ENCODE measurements at places on chromosomes 6 and 20.
A peak's percentile ranks its signal among the peaks of the same experiment; 100 is the strongest.

GRCh38 chr6:89597988-89598387 lies 40.6 kb downstream of the LYRM2 start:
- no peak for DNase-seq

DNA sequence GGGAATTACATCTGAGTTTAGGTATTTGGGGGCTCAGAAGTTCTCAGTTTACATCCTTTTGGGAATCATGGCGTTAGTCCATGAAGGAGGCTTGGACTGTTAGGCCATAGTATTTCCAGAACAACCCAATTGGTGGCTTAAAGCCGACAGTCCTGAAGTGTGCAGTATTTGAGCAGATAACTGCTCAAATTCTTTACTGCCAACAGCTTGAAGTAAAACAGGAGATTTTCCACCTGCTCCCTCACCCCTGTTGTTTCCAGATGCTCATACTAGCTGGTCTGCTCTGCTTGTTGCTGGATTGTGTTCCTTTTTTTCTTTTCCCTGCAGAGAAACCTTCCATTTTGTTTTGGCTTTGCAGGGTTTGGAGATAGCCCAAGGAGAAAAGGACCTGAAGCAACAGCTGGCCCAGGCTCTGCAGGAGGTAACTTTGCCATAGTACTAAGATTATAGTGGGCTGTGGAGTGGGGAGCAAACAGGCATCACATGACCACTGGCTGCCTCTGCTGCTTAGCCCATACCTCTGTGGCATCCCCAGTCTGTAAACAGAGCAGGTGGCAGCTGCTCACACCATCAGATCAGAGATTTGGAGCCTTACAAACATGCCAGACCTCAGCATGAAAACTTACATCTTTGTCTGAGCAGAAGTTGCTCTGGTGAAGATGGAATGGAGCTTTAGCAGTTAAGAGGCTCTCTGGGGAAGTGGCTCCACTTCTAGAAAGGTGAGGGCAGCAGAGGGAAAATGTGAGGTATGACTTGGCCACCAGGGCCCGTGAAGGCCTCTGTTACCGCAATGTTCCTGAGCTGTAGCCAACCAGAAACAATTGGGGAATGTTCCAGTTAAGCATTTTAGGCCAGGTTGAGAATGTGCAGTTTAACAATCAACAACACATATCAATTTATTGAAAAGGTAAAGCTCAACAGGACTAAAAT lies 17.6 kb downstream of the RNF8 start:
- DNase-seq = no peak

DNA sequence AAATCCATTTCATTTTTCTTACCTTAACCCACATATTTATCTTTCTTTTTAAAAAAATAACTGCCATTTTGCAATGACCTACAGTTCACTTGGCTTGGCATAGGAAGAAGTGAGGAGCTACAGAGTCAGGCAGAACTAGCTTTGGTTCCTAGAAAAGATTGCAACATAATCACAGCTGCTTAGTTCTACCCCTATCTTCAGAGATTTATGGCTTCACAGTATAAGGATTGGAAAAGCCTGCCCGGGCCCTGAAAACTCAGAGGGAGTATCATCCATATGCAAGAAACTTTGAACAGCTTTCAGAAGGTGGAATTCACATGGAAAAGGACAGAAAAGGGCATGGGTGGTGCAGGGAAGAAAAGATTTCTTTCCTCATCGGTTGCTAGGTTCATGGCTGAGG lies 774.3 kb upstream of the CHD6 start:
- DNase-seq = no peak

DNA sequence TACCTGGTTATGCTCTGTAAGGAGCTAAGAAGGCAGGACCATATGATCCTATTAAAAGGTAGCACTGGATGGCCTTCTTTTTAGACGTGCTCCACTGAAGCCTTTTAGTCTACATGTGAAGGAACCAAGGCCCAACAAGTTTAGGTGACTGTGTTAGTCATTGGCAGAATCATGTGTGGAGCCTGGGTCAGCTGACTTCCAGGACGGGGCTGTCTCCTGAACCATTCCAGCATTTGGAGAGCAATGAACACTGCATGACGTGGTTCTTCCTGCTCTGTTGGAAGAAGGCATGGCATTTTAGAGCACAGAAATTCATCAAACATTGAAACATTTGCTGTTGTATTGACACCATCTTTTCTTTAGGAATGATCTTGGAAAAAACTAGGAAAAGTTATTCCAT lies 87.8 kb upstream of the TIAM2 start:
- DNase-seq = no peak

DNA sequence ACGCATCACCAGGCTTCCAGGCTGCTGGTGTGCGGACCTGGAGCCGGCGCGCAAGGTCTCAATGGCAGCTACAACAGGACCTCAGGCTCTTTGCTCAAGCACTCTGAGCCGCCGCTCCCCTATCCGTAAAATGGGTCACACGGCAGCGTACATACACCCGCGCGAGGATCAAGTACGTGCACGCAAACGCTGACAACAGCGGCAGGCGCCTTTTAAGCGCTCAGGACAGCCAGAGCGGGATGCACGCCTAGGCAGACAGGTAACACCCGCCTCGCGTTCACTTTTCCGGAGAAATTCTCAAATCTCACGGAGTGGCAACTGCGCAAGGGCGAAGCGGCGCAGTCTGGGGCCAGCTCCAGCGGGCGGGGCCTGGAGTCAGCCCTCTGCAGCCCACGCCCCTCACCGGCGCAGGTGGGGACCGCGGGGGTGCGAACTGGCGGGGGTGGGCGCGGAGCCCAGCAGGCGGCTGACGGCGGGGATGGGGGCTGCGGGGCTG lies 535 bp downstream of the EXOC2 start:
- peak; percentile 70 for DNase-seq

DNA sequence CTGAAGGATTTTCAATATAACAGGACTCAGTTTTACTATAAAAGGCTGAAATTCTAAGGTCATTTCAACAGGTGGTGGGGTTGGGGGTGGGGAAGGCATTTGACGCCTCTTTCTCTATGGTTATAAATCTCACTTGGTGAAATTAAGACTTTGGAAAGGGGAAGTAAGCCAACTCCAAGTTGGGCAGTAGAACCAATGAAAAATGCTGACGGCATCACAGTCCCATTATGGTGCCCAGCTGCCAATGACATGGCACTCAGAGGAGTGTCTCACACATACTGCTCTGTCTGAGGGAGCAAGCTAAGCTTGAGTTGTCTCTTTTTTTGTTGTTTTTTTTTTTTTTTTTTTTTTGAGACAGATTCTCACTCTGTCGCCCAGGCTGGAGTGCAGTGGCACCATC lies 4.7 kb downstream of the SLC16A10 start:
- DNase-seq = no peak

DNA sequence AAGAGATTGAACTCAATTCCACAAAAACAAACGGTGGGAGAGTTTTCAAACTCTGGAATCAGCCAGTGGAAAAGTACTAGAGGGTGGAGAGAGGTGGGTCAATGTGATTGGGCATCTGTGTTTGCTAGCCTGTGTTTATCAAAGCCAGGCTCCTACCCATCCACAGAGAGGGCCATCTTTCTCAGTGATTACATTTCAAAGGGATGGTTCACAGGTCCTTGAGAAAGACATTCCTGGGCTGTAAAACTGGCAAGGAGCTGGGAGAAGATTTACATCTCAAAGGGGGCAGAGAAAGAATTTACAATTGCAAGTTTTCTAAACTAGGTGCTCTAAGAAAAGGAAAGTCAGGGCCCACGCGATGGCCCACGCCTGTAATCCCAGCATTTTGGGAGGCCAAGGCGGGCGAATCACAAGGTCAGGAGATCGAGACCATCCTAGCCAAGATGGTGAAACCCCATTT lies 146.8 kb upstream of the UST start:
- DNase-seq = no peak

GRCh38 chr6:47079638-47080037 lies 37.5 kb upstream of the ADGRF1 start:
- no peak for DNase-seq

- no peak for DNase-seq
These were observed 311.4 kb downstream of the CLIC5 start for GRCh38 chr6:45704056-45704800.

GRCh38 chr6:104118274-104118673 lies 741.4 kb downstream of the HACE1 start:
- no peak for DNase-seq

DNA sequence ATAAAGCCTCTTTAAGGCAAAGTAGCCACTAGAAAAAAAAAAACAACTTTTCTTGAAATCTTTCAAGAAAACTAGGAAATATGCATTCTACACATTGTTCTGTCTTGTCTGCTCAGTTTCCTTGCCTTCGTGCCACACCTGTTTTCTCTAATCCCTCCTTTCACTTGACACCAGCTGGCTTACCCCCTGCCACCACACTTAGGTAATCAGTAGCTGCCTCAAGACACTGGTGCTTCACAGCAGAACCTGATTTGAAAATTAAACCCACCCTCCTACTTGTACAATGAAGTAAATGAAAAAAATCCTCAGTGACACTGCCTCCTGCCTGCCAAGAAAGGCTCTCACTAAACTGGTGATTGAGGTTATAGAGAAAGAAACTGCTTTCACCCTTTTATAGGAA lies 45.8 kb upstream of the SCML4 start:
- no peak for DNase-seq

DNA sequence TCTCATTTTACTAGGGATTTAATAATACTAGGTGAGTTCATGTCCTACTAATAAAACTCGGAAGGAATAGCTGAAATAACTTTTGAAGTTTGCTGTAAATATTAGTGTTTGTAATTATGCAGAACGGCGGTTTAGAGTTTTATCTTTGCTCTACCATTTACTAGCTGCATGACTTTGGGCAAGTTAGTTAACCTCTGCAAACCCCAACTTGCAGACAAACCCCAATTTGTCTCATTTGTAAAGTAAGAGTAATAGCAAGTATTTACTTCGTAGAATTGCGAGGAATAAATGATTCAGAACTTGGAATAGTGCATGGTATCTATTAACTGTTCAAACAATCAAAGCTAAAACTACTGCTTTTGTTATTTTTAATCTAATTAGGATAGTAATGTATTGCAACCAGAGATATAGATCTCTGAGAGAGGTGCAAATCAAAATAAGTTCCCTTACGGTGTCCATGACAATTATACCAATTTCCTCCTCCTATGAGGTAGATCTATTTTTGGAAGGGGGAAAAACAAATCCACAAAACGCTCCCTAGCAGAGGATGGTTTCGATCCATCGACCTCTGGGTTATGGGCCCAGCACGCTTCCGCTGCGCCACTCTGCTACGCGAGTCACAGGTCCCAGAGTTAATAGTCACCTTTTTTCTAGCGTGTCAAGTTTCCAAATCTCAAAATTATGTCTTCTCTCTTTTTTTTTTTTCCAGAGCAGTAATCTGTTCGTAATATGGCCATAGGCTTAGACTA lies 35.1 kb upstream of the BTN3A2 start:
- DNase-seq = peak; percentile 45

DNA sequence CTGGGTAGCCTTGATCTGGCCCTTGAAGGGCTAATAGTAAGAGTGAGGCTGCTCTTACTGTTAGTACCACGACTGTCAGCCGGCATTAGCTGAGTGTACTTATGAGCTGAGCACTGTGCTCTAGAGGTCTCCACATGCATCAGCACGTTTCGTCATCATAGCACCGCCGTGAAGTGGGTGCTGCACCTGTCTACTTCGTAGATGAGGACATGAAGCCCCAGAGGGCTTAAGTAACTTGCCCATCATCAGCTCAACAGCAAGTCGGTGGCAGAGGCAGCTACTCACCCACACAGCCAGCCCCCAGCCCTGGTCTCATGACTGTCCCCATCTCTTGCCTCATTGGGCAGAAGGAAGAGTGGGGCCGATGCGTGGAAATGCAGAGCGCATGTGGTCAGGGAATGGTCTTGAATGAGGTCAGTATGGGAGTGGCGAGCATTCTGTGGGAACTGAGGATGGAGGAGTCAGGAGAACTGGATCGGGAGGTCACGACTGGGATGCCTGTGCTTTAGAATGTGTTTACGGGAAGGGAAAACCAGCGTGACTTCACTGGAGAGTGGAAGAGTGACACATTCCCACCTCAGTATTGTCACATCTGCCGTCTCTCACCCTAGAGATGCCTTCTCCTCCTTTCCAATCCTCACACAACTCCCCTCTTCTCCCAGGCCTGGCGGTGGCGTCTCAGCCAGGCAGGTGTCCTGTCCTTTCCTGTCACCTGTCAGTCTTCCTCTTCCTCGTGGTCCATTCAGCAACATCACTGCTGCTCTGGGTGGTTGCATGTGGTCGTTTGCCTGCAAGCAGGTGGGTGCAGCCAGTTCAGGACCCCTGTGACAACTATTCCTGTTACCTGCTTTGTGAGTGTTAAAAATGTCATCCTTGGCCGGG lies 6.0 kb downstream of the SYTL3 start:
- no peak for DNase-seq

- DNase-seq = no peak
These were observed 27.0 kb upstream of the MARCKS start for GRCh38 chr6:113830140-113830539.

DNA sequence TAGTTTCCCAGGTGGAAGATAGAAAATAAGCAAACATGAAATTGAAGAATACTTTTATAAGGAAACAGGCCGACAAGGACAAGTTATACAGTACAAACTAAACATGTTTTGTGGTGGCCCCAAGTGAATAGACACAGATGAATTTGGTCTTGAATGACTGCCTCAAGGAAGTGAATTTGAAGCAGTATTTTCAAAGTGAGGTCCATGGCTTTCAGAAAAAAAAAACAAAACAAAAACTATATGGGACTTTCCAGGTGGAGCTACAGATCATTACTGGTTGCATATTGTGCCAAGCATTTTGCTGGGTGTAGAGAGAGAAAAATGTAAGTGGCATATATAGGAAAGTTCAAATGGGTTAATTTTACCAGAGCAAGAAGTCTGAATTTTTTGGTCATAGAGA lies 68.8 kb downstream of the CYB5R4 start:
- no peak for DNase-seq

DNA sequence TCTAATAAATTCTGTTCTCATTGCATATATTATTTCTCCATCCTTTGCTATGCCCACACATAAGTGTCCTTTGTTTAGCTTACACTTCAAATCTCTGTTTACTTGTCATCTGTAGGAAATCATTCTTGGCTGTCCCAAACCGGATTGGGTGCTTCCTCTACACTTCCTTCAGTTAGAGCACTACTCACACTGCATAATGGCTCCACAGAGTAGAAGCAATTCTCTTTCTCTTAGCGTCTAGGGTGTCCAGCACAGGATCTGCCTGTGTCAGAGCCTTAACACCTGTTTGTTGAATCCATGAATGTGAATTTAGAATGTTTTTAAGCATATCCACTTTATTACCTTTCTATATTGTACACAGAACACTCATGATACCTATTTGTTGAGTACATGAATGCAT lies 87.0 kb upstream of the BMP2 start:
- DNase-seq = no peak

DNA sequence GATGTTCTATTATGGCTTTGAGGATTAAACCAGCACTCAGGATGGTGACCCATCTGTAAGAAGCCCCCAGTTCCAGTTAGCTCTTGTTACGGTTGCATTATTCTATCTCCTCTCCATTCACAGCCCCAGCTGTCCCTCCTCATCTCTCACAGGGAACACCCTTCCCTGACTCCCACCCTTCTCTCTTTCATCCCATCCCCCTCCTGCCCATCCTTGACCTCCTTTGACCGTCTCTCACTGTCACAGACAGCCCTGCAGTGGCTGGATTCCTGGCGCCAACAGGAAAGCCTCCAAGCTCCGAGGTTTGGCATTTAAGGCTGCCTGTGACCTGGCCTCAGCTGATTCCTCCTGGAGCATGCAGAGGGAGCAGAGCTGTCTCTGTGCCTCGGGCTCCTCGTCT lies 4.2 kb upstream of the BPIFB4 start:
- no peak for DNase-seq

- DNase-seq = peak; percentile 24
These were observed 55.7 kb upstream of the SLC23A2 start for GRCh38 chr20:5056801-5057599.

All from T-helper 17 cell (primary cell).